A549 treated with CpdA at 1 μM for 4 hours (cell line): ENCODE measurements at places on chromosomes 7 and 10. TPM values are rescaled to one million over a fixed set of nuclear protein-coding genes. Genes with fewer than 3 reads are reported as not detected.

Gene GALNT17
- total RNA-seq = not detected in 5 replicates

Gene SCIN
- 0.37 to 0.51 TPM (median 0.43 TPM) in 5 replicates for total RNA-seq

Gene ADRB1
- 0.41 to 0.94 TPM (median 0.74 TPM) in 5 replicates for total RNA-seq

Gene TWNK
- total RNA-seq = 41.4 to 52.8 TPM (median 44.9 TPM) in 5 replicates

Gene FXYD4
- not detected in 5 replicates for total RNA-seq

Gene SPDYE11
- not detected in 5 replicates for total RNA-seq

Gene TMEM213
- not detected in 5 replicates for total RNA-seq

Gene ADRA2A
- total RNA-seq = 0.03 to 0.07 TPM in 2 of 5 replicates, not detected in the others

Gene LGI1
- total RNA-seq = not detected in 5 replicates

Gene ATP6V0A4
- 0.22 to 0.58 TPM (median 0.26 TPM) in 5 replicates for total RNA-seq

Gene TDRD1
- not detected in 5 replicates for total RNA-seq

Gene OTUD1
- 2.4 to 4.4 TPM (median 4.1 TPM) in 5 replicates for total RNA-seq

Gene FOXK1
- 12.4 to 14.8 TPM (median 12.6 TPM) in 5 replicates for total RNA-seq

Gene NXPH1
- not detected in 5 replicates for total RNA-seq

Gene AKR1C8
- total RNA-seq = 0.19 to 0.31 TPM in 2 of 5 replicates, not detected in the others

Gene IFIT2
- total RNA-seq = 2.3 to 4.9 TPM (median 3.1 TPM) in 5 replicates

Gene CTAGE6
- not detected in 5 replicates for total RNA-seq

Gene SRGN
- total RNA-seq = 53.6 to 76.5 TPM (median 57.6 TPM) in 5 replicates

Gene POLR2J2
- total RNA-seq = 0.12 to 0.87 TPM (median 0.61 TPM) in 5 replicates

Gene TRIM74
- 0.27 to 0.69 TPM (median 0.45 TPM) in 5 replicates for total RNA-seq

Gene LSM8
- 41.4 to 55.9 TPM (median 42.7 TPM) in 5 replicates for total RNA-seq

Gene KLF14
- total RNA-seq = 0.03 to 0.06 TPM (median 0.05 TPM) in 3 of 5 replicates, not detected in the others

Gene MOGAT3
- total RNA-seq = 0.08 TPM in 1 of 5 replicates, not detected in the others

Gene NT5C2
- total RNA-seq = 71.3 to 94.9 TPM (median 82.1 TPM) in 5 replicates

Gene GIMAP6
- total RNA-seq = not detected in 5 replicates

Gene DTX2
- total RNA-seq = 37.7 to 49.2 TPM (median 46.4 TPM) in 5 replicates

Gene RNF148
- total RNA-seq = not detected in 5 replicates

Gene PPP1R9A
- total RNA-seq = 3.3 to 5.0 TPM (median 4.0 TPM) in 5 replicates

Gene GPR37
- total RNA-seq = 0.43 to 0.85 TPM (median 0.71 TPM) in 5 replicates

Gene MINDY4
- 2.8 to 3.0 TPM (median 3.0 TPM) in 5 replicates for total RNA-seq

Gene GIMAP4
- total RNA-seq = not detected in 5 replicates

Gene OR2A5
- not detected in 5 replicates for total RNA-seq

Gene CCDC7
- total RNA-seq = 0.68 to 1.4 TPM (median 0.84 TPM) in 5 replicates

Gene SORBS1
- total RNA-seq = 0.56 to 0.91 TPM (median 0.58 TPM) in 5 replicates

Gene SYNPO2L
- total RNA-seq = 0.03 TPM in 1 of 5 replicates, not detected in the others

Gene CTNNA3
- not detected in 5 replicates for total RNA-seq

Gene CALHM2
- total RNA-seq = 4.5 to 5.5 TPM (median 4.9 TPM) in 5 replicates

Gene ELMO1
- 1.4 to 2.5 TPM (median 2.0 TPM) in 5 replicates for total RNA-seq

Gene TAS2R4
- 0.06 to 0.26 TPM (median 0.12 TPM) in 5 replicates for total RNA-seq

Gene TUBGCP2
- 39.4 to 48.9 TPM (median 45.1 TPM) in 5 replicates for total RNA-seq

Gene UCMA
- not detected in 5 replicates for total RNA-seq

Gene MALRD1
- total RNA-seq = 0.02 TPM in 1 of 5 replicates, not detected in the others

Gene ADIRF
- 0.16 to 0.49 TPM in 2 of 5 replicates, not detected in the others for total RNA-seq

Gene GARIN1A
- 0.41 to 0.85 TPM (median 0.67 TPM) in 5 replicates for total RNA-seq

Gene NEUROG3
- total RNA-seq = not detected in 5 replicates

Gene AGR2
- 97.0 to 175 TPM (median 138 TPM) in 5 replicates for total RNA-seq

Gene CHAT
- not detected in 5 replicates for total RNA-seq

Gene TRIL
- total RNA-seq = not detected in 5 replicates

Gene PTPRN2
- 0.47 to 1.4 TPM (median 0.72 TPM) in 5 replicates for total RNA-seq

Gene TAS2R41
- total RNA-seq = not detected in 5 replicates

Gene SLC39A12
- not detected in 5 replicates for total RNA-seq

Gene IL2RA
- not detected in 5 replicates for total RNA-seq

Gene ZNF487
- total RNA-seq = 5.8 to 8.2 TPM (median 6.9 TPM) in 5 replicates

Gene TAS2R5
- total RNA-seq = 0.40 to 0.59 TPM (median 0.54 TPM) in 5 replicates

Gene ZFYVE27
- total RNA-seq = 20.9 to 25.1 TPM (median 23.4 TPM) in 5 replicates

Gene RBP4
- 5.3 to 10.7 TPM (median 7.6 TPM) in 5 replicates for total RNA-seq

Gene PBLD
- total RNA-seq = 2.5 to 4.0 TPM (median 3.5 TPM) in 5 replicates

Gene SH2D4B
- total RNA-seq = 0.02 to 0.06 TPM in 2 of 5 replicates, not detected in the others
